ENCODE measurements at places on chromosomes 2 and 18. TPM values are rescaled to one million over a fixed set of nuclear protein-coding genes. Genes with fewer than 3 reads are reported as not detected.
A peak's percentile ranks its signal among the peaks of the same experiment; 100 is the strongest.

DNA sequence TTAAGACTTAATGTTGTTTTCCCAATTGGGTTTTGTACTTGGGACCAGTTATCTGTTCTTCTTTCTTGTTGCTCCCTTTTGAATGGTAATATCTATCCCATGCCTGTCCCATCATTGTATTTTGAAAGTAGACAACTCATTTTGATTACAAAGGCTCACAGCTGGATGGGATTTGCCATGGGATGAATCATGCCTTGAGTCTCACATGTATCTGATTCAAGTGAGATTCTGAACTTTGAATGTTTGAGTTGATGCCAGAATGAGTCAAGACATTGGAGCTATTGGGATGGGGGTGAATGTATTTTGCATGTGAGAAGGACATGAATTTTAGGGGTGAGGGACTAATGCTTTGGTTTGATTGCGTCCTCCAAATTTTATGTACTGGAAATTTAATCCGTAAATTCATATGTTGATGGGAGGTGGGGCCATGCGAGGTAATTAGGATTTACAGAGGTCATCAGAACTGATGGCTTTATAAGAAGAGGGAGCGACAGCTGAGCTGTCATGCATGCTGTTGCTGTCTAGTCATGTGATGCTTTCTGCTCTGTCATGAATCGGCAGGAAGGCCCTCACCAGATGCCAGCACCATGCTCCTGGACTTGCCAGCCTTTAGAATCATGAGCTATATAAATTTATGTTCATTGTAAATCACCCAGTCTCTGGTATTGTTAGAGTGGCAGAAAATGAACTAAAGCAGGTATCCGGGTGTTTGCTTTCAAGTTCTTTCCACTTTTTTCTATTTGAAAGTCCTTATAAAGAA is 741.3 kb upstream of the RAB6C start:
- peak; percentile 78 for DNase-seq

DNA sequence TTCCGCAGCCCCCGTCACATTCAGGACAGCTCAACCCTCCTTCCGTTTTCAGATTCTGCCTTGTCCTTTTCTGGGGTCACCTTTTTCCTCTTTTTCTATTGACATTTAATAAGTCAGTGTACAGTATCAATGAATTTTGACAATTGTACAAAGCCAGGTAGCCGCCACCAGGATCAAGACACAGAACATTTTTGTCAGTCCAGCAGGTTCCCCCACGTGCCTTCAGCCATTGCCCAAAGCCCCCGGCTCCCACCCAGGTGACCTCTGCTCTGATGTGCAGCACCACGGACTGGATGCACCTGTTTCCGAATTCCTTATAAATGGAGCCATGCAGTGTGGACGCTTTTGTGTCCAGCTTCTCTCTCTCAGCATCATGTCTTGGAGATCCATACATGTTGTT is 30.0 kb downstream of the CROCC2 start:
- DNase-seq: no peak

DNA sequence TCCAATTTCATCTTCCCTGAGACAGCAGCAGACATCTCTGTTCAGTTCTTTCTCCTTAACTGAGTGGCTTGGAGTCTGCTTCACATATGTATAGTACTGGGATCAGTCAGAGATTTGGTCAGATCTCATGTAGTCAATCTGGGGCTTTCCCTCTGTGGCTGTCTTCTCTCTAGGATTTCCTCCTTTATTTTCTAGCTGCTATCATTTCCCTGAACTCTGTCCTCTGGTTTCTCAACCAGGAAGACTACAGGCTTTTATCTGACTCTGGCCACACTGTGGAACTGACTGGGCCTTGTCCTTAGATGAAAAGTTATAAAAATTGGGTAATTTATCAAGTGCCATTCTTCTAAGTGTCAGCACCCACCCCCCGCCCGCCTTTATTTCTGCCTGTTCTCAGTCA is 121.0 kb downstream of the RAPGEF4 start:
- DNase-seq: no peak

GRCh38 chr18:26487437-26487836 is 60.9 kb downstream of the KCTD1 start:
- no peak for DNase-seq

CFAP210 gene
- total RNA-seq: not detected

Measured in RPMI7951 (cell line).